SIG-M5 (cell line): ENCODE measurements at places on chromosomes 5 and 9.
A peak's percentile ranks its signal among the peaks of the same experiment; 100 is the strongest.

DNA sequence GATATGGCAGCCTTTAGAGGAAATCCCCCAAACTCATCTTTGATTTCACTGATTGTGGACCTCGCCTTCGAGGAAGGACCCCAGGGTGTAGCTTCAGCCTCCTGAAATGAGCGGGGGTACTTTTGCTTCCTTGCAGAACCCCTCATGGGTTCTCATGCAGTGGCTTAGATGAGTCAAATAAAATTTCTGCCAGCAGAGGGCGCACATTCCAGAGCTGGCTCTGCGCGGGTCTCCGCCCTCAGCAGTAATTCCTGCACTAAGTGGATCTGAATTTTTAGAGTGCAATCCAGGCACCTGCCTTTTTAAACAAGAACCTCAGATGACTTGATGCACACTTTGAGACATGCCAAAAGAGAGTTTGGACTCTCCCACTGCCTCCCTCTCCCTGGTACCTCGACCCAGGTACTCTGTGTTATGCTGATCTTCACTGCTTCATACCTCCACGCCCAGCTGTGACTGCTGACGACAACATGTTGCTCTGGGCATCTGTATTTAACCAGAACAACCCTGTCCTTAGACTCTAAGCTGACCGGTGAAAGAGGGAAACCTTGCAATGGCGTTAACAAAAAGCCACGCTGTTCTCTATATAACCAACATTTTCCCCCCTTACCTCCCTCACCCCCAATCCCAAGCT, 7.3 kb downstream of the EGFLAM start:
- DNase-seq = no peak

DNA sequence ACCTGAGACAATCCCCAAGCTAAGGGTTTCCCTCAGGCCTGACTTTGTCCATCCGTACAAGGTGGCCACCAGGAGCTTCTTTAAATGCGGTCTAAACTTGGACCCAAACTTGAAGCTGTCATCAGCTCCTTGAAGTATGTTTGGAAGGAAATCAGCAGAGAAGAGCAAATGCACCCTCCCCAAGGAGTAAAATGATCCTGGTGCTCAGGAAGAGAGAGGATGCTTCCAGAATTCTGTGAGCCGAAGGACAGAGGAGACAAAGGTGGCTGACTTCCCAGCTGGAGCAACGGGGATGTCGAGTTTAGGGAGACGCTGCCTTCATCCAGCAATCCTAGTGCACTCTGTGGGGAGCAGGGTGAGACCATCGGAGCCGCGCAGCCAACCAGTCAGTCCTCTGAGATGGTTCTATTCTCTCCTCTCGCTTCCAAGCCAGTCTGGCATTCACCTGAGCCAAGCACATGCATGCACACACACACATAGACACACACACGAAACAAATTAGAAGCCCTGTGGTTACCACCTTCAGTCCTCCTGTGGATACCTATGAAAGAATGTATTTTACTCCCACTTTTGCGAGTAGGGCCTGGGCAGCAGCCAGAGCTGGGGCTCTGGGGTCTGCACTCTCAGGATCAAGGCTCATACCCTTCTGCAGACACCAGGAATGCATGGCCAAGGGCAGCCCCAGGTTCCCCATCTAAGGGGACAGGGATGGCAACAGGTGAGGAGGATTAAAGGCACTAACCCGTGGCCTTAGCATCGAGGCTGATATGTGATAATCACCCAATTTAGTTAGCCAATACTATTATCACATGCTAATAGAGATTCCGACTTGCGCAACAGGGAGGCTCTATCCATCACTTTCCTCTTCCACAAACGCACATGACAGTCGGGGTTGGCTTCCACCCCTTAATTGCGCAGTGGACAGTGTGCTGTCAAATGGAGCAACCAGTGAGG, 75.8 kb downstream of the GTF3C4 start:
- DNase-seq = no peak

GRCh38 chr9:76115396-76115795, 224.9 kb downstream of the PCSK5 start:
- no peak for DNase-seq

- DNase-seq = no peak
Measured at GRCh38 chr5:148163345-148163744, 5.0 kb upstream of the SPINK14 start.

DNA sequence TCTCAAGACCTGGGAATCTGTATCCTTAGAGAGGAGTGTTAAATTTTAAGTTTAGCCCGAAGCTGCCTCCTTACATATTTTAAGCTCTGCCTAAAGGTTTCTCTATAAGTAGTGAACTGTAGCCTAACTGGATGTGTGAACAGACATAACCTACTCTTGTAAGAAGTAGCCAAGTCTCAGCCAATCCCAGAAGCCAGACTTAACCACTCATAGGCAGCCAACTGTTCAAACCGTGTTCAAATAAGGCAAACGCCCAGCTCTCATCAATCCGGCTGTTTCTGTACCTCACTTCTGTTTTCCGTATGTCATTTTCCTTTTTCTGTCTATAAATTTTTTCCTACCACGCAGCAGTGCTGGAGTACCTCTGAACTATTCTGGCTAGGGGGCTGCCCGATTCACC, 58.7 kb upstream of the HRH2 start:
- DNase-seq = no peak

- no peak for DNase-seq
Measured at GRCh38 chr5:23579566-23579965, 72.2 kb downstream of the PRDM9 start.

- DNase-seq = no peak
Measured at GRCh38 chr9:125561509-125562148, 145.4 kb downstream of the MAPKAP1 start.

DNA sequence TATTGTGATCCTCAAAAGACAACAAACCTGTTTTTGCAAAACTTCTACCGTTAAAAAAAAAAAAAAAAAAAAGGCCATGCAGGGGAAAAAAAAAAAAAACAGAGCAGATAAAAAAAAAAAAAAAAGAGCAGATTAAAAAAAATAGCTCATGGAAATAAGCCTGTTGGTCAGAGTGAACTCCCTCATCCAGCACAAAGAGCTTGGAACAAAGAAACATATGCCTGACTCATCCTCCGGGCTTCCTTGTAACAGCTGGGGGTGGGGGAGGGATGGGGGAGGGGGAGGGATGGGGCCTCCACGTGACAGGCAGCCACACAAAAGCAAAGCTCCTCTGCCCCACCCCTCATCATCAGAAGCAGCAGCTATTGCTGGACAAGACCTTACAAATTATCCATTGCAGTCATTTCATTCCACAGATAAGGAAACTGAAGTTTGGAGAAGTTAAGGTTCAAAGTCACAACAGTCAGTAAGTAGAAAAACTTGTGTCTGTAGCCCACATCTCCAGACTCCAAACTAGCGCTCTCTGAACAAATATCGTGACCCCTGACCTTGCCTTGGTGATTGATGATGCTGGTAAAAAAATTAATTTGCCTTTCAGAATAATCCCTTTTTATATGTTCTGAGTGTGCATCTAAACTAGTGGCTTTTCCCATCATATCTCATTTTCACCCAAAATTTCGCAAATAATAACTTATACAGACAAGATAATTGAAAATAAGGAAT, 38.9 kb downstream of the SLC35D2 start:
- DNase-seq = no peak

GRCh38 chr5:82975396-82975795, 101.8 kb downstream of the TMEM167A start:
- DNase-seq = no peak

GRCh38 chr5:151274666-151275065, 21.7 kb downstream of the GM2A start:
- no peak for DNase-seq

DNA sequence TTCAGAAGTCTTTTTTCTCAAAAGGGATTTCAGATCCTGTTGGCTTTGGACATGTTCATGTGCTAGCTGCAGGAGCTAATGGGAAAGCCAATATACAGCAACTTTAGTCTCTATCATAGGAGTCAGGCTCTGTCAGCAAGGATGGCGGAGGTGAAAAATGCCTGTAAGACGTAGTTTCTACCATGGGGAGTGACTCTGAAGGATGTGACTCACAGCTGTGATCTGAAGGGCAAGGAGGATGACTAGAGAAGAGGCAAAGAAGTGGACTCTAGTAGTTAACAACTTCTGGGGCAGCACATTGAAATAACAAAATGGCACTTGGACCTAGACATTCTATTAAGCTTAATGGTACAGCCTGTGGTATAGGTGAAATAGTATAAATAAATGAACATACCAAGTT, 3.1 kb upstream of the NDUFS4 start:
- no peak for DNase-seq

DNA sequence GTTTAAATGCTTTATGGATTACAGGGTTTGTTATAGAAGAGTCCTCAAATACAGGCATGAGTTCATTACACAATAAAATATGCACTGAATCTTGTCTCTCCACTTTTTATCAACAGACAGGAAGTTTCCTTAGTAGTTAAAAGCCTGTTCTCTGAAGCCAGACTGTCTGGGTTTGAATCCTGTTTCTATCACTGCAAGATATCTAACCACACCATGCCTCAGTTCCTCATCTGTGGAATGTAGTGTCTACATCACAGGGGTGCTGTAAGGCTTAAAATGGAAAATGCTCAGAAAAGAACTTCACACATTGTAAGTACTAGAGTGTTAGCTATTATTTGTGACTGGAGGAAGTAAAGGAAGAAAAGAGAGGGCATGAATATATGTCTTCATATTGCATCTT, 9.3 kb downstream of the LIX1 start:
- DNase-seq = peak; percentile 38

DNA sequence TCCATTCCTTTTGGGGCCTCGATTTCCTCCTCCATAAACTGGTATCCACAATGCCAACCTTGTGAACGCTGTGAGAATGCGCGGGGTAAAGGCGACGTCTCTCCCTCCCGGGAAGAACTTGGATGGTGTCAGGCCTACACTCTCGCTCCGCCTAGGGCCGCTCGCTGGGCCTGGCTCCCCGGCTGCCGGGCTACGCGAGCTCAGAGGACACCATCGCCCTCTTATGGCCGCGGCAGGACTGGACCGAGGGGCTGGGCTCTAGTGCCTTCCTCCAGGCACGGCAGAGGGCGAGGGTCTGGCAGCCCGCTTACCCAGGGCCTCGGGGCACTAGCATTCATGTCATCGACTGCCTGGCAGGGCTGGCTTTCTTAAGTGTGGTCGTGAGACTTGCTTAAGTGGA, 1.3 kb upstream of the EXOSC2 start:
- DNase-seq = no peak

- DNase-seq = no peak
Measured at GRCh38 chr5:160291467-160291866, 20.9 kb downstream of the CCNJL start.

DNA sequence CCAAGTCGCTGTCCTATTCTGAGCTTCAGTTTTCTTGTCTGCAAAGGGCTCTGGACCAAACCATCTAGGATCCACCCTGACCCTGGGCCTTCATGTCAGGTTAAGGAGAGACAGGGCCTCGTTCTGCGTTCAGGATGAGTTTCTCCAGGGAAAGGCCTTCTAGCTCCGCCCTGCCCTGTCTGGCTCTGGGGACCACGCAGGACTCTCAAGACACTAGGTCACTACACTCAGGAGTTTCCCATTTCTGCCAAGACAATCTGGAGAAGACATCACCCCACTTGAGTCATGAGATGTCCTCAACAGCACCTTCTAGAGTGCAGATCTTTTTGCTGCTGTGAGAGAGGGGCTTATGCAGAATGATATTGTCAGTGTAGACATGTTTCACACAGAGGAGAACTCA, 53.2 kb upstream of the KCNMB1 start:
- DNase-seq = no peak

- no peak for DNase-seq
Measured at GRCh38 chr9:86953181-86953580, 5.9 kb upstream of the GAS1 start.

DNA sequence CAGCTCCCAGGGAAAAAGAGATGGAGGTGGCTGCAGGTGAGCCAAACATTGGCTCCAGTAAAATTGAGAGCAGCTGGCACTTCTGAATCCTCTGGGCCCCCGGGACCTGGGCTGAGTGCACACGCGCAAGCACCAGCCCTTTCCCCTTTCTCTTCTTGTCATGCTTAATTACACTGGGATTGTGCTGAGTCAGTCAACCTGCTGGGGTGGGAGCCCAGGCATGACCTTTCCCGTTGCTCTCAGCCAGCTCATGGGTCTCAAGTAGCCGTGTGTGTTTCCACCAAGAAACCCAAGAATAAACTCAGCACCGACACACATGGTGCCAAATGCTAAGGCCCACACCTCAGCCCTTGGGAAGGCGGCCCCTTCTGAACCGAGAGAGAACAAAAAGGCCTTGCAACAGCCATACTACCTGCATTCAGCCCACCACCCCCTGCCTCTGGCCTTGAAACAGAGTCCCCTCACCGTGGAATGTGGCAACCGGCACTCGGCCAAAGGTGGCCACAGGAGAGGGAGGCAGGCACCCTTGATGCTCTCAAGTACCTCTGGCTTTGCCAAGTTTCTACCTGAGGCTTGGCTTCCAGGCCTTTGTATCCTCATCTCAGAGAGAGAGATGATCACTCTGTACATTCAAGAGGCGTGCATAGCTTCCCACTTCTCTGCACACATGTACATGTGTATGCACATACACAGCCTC, 28.1 kb downstream of the SLIT3 start:
- DNase-seq = no peak

GRCh38 chr9:122020398-122020797, 72.7 kb downstream of the TTLL11 start:
- no peak for DNase-seq

- no peak for DNase-seq
Measured at GRCh38 chr5:151670953-151671636, 15.6 kb downstream of the SPARC start.

- DNase-seq = no peak
Measured at GRCh38 chr9:16960084-16960483, 89.6 kb upstream of the BNC2 start.

DNA sequence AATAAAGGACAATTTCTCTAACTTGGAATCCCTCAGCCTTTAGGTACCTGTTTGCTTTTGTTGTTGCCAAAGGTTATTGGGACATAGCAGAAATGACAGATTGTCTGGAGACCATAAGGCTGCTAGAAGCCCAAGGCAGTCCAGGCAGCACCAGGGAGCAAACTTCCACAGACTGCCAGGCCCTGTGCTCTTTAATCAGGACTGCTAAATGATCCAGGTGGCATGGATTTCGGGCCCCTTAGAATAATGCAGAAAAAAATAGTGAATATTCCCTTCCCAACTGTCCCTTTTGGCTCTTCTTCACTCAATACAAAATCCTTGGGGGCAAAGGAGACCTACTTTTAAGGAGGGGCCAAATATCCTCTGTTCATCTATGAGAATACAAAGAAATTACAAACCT, 73.9 kb downstream of the GABRA1 start:
- no peak for DNase-seq

DNA sequence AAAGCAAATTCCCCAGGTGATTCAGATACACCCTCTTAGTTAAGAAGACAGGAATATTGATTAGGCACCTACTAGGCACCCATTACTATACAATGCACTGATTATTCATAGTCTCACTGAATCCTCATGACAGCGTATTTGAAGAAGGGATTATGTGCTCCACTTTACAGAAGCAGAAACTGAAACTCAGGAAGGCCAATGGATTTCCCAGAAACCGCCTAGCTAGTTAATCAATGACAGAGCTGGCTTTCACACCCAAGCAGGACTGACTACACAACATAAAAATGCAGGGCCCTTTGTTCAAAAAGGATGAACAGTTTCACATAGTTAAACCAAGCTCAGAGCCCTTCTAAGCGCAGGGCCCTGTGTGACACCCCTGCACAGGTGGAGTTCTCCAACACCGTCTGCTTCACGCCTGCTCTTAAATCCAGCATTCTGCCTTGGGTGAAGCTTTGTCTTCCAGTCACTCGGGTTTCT, 117.3 kb downstream of the TTLL11 start:
- DNase-seq = no peak
